T-helper 17 cell (primary cell): ENCODE measurements at places on chromosomes 4 and X.

DNA sequence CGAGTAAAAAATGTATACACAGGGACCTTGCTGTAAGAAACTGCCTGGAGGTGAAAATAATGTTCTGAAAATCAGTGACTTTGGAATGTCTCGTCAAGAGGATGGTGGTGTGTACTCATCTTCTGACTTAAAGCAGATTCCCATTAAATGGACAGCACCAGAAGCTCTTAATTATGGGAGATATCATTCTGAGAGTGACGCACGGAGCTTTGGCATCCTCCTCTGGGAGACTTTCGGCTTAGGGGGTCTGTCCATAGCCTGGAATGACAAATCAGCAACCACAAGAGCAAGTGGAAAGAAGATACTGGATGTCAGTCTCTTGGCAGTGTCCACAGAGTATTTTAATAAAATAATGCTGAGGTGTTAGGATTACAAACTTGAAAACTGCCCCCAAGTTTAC, 129.4 kb downstream of the THOC2 start:
- no peak for DNase-seq

DNA sequence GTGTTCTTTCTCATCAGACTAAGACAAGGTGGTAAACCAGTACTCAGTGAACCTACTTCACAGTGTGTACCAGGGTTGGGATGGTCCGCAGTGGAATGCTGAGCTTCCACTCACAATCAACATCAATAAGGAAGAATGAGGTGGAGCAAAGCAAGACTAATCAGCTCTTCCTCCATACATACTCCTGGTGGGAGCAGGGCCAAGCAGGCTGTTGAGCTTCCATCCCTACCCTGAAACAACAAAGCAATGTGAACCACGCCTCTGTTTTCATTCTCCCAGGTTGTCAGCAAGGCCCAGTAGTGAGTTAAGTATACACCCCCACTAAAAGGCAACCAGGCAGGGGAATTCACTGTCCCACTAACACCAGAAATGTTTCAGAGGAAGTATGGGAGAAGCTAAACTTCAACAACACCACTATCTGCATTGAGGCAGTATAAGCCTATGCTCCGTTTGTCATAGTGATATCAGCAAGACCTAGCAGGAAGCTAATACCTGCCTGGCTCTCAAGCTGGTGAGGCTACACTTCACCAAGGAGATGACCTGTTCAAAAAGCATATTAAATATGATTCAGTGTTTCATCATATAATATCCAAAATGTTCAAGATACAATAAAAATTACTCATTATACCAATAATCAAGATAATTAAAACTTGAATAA, 109.5 kb downstream of the DDX60 start:
- DNase-seq, result no peak

- DNase-seq, result no peak
Observed at GRCh38 chr4:17708992-17709762, 72.2 kb downstream of the FAM184B start.

DNA sequence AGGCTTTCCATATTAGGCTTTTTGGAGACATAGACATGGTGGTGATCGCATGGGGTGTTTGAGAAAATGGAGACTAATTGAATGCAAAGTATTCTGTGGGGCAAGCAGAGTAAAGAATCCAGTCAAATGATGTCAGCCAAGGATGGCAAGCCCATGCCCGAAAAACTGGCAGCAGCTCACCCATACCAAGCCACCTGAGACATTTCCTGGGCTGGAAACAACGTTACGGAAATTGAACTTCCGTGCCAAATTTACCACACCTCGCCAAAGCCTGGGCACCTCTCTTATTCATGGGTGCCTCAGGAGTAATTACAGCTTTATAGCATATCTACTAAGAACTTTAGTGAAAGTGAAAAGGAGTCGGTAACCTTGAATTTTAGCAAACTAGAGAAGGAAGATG, 166.4 kb downstream of the CBR4 start:
- DNase-seq, result no peak

GRCh38 chr4:110231869-110232268, 33.5 kb upstream of the ELOVL6 start:
- DNase-seq, result no peak

DNA sequence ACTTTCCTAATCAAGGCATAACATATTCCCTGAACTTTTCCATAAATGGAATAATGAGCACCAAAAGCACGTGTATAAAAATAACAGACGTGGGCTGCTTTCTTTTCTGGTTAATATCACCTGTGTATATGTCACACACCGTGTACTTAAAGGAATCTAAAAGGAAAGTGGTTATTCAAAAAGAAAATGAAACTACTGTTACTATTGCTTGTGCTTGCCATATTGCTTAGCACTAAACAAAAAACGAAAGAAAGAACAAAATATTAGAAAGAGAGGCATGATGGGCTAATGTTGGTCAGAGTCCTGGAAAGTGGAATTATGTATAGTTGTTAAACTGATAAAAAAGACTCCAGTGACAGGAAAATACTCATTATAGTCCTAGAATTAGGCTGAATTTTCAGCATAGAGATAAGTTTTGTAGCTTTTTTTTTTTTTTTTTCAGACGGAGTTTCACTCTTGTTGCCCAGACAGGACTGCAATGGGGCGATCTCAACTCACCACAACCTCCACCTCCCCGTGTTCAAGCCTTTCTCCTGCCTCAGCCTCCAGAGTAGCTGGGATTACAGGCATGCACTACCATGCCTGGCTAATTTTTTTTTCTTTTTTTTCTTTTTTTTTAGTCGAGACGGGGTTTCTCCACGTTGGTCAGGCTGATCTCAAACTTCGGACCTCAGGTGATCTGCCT, 123.2 kb downstream of the PABPC4L start:
- no peak for DNase-seq

DNA sequence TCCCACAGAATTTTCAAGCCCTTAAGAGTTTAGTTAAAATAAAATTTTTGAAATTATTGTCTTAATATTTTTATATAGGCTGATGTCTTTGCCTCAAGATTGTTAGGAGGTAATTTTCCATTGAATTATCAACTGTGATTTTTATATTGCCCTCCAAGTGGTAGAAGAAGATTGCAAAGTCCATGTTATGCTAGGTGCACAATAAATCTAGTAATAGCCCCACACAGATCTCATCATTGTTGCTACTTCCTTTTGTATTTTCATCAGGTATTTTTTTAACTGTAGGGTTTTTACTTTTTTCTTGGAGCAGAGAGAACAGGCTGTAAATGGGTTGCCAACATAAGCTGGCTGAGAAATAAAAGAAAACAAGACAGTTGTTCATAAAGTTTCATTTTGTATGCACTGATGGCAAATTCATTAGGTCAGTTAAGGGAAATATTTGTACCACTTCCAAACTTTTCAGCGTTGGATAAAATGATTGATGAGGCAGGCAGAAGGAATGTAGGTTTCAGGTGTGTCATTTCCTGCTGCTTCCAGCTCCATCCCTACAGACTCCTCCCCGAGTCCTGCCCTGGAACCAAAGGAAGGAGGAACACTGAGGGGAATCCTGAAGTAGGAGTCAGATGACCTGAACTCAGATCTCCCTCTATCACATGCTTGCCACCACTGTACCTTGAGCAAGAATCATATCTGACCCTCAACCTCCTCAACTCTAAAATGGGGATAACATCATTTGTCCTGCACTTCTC, 105.5 kb downstream of the PRRG1 start:
- no peak for DNase-seq

DNA sequence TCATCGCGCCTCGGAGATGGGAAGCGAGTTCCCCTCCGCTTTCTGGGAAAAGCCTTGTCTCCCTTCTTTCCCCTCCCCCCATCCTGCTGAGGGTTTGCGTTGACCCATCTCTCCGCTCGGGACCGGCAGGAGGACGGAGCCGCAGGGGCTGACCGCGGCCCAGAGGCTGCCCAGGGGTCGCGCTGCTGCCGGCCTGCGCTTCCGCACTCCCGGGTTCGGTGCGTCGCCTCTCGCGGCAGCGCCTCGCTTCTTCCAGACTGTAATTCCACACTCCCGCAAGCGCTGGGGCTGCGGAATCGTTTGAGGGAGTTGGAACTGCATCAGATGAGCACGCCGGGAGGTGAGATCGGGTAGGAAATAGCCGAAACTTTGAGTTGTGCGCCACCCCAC, 88.3 kb downstream of the BCOR start:
- DNase-seq, result no peak

- no peak for DNase-seq
Observed at GRCh38 chr4:164252286-164252685, 501.6 kb upstream of the SMIM31 start.

DNA sequence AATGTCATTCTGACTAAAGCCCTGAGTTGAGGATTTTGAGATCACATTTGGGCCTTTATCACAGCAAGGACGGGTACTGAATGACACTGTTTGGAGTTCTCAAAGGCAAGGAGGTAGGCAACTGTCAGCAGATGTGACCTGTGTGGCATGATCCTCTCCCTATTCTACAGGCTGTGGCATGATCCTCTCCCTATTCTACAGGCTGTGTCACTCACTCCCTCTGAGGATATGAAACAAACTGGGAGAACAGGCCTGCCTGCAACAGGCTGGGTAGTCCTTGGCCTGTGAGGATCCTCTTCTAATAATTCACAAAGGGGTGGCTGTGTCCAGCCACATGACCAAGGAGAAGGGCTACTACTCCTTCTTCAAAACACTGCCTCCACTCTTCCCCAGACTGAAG, 14.9 kb upstream of the TCEANC start:
- no peak for DNase-seq

GRCh38 chr4:61200187-61200915, at the start of gene ADGRL3:
TSS of gene ADGRL3 (plus strand) at chr4:61200326.
- DNase-seq, result no peak

GRCh38 chr4:137968956-137969678, 273.0 kb downstream of the SLC7A11 start:
- DNase-seq, result no peak

- no peak for DNase-seq
Observed at GRCh38 chrX:23981711-23982110, 45.3 kb downstream of the KLHL15 start.

DNA sequence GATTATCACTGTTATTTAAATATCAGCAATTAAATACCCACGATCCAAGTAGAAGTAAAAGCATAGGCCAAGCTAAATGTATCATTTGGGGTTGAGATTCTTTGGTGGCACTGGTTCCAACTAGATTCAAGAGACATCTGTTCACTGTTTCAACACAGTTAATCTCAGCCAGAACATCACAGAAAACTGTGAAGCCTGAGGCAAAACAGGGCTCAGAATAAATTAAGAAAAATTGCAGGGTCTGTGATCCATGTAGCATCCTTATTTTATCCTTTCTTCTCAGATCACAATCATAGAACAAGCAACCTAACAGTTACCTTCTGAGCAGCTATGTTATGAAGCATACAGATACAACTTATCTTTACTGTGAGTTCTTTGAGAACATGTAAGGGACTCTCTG, 23.7 kb downstream of the YTHDC1 start:
- no peak for DNase-seq

GRCh38 chr4:38663090-38663800, 754 bp upstream of the KLF3 start:
- no peak for DNase-seq

DNA sequence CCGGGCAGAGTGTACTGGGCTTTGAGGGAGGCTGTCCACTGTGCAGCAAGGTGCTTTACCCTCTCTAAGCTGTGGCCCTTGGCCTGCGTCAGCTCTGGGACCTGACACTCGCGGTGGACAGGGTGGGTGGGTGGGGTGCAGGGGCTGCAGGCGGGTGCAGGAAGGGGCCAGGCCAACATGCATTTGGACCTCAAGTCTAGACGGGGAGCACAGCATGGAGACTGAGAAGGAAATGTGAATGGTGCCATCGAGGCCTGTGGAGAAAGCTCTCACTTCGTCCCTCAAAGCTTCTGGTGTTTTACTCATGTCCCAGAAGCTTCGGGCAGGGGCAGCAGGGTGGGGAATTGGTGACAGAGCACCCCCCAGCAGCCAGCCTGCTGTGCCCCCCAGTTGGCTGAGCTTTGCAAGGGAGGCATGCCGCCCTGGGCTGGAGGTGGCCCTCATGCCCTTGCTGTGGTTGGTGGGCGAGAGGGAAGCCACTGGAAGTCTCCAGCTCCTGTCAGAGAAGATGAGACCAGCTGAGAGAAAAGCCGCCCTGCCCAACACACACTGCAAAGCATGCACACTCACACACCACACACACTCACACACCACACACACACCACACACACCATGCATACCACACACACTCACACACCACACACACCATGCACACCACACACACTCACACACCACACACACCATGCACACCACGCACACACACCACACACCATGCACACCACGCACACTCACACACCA, 12.3 kb downstream of the PNMA6E start:
- DNase-seq, result no peak

- DNase-seq, result no peak
Observed at GRCh38 chr4:118729287-118730286, 44.4 kb downstream of the METTL14 start.

GRCh38 chrX:66015152-66015831, 24.6 kb downstream of the VSIG4 start:
- DNase-seq, result no peak

GRCh38 chr4:174697202-174697601, 131.8 kb downstream of the GLRA3 start:
- no peak for DNase-seq

DNA sequence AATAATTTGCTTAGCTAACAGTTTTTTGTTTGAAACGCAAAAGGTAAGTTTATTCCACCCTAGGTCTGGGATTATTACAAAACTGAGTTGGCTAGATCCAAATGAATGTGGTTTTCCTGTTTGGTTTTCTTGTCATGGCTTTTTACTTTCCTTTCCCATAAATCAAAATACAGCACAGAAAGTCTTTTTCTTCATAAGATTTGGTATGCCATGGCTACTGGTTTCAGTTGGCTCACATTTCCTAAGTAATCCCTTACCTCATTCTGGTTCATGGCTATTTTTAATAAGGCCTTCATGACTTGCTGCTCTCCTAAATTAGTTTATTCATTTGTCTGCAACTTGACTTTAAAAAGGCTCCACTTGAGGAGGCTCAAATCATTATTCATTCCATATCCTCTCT, 12.9 kb upstream of the PAK3 start:
- no peak for DNase-seq

DNA sequence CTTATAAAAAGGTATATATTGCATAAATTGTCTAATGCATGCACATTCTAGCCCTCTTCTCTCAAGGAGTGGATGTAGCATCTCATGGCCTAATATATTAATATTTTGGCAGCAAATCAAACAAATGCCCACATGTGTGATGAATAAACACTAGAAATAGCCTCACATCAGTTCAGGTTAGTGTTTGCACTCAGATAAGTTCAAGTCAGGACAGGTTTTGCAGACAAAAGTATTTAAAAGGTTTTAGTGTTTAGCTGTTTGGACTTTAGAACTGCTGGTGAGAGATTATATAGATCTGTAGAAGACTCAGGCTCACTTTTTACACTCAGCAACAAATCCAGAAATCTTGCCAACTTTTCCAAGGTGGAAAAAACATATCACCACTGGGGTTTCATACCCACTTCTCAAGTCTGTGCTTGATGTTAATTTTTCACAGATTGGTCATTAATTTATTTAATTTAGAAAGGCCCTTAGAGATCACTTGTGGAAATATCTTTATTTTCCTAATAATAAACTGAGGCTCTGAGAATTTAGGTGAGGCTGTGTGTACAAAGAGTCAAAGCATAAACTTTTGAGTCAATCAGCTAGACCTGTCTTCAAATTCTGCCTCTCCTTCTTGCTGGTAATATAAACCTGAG, 362.6 kb downstream of the GASK1B start:
- no peak for DNase-seq
